ENCODE measurements at places on chromosomes 12 and 14. TPM values are rescaled to one million over a fixed set of nuclear protein-coding genes. Genes with fewer than 3 reads are reported as not detected.

GABARAPL1 gene
- total RNA-seq: 19.6 TPM

FOXG1 gene
- total RNA-seq: not detected

GDF3 gene
- total RNA-seq: not detected

RARG gene
- 32.6 TPM for total RNA-seq

CISTR gene
- not detected for total RNA-seq

FGF6 gene
- not detected for total RNA-seq

OR6C4 gene
- total RNA-seq: not detected
